ENCODE measurements at places on chromosomes 12 and 14.

- DNase-seq: no peak
Measured at GRCh38 chr14:50099335-50099734, 17.0 kb downstream of the VCPKMT start.

- DNase-seq: no peak
Measured at GRCh38 chr14:93032421-93032936, 83.2 kb downstream of the ITPK1 start.

DNA sequence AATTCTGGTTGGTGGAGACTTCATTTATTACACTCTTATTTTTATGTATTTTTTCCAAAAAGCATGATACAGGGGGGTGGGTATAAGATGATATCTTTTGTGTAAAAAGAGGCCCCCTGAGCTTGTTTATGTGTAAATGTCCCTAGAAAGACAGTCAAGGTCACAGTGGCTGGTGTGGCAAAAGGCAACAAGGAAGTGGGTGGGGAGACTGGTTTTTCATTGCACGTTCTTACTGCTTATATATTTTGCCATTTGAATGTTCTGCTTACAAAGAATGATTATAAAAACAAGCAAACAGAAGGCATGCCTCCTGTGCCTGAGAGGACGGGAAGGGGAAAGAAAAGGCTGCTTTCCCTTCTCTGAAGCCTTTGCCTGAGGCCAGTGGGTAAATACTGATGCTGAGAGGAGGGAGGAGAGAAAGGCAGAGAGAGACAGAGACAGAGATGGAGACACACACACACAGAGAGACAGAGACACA is 24.1 kb upstream of the ADIPOR2 start:
- DNase-seq: no peak

GRCh38 chr14:33230021-33230420 is 291.3 kb downstream of the NPAS3 start:
- no peak for DNase-seq

GRCh38 chr14:101222362-101223070 is 319.0 kb upstream of the RTL1 start:
- no peak for DNase-seq

- DNase-seq: no peak
Measured at GRCh38 chr14:31560759-31561154, 447 bp upstream of the NUBPL start.

GRCh38 chr12:79688376-79689060 is 2.2 kb downstream of the PAWR start:
- DNase-seq: no peak

GRCh38 chr12:53227836-53228235 is 4.2 kb downstream of the RARG start:
- no peak for DNase-seq

DNA sequence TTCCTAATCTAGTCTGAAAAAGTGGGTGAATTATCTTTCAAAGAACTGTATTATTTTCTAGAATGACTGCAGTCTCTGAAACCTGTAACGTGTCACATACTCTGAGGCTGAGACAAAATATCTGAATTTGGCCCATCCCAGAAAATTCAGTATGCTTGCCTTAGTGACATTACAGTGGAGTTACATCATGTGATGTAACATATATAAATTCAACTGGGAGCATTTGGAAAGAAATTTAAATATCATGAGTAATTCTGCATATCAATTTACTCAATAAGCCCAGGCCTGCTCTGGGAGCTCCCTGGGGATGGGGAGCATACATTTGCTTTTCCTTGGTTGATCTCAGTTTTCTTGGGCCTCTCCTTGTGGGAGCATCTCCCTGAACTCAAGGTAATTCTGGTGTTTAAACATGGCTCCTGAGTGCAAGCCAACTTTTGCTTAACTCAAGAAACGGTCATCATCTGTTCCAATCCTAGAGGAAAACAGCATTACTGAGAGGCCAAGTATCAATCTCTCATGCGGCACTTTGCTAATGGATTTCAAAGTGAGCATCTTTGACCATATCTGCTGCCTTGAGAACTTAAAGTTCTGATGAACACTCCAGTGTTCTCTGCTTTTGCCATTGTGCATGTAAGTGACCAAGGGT is 54.4 kb downstream of the AKAP6 start:
- DNase-seq: no peak

DNA sequence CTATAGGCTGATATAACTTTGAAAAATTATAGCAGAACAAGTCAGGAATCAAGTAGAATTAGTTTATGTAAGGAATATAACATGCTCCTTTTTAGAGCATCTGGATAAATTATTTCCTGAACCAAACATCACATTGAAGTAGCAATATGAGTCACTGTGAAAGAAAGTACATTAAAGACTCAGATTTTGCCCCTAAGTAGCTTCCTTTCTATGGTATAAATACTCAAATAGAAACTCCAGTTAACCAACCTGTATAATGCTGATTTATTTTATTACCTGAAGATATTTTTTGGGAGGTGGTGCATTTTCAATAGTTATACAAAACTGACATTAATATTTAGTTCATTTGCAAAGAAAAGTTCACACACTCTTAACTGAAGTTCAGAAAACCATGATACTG is 312.1 kb downstream of the ITPR2 start:
- no peak for DNase-seq

GRCh38 chr12:6533653-6533922 is 729 bp upstream of the GAPDH start:
- DNase-seq: no peak

- no peak for DNase-seq
Measured at GRCh38 chr12:130086248-130086647, 76.0 kb upstream of the FZD10 start.

DNA sequence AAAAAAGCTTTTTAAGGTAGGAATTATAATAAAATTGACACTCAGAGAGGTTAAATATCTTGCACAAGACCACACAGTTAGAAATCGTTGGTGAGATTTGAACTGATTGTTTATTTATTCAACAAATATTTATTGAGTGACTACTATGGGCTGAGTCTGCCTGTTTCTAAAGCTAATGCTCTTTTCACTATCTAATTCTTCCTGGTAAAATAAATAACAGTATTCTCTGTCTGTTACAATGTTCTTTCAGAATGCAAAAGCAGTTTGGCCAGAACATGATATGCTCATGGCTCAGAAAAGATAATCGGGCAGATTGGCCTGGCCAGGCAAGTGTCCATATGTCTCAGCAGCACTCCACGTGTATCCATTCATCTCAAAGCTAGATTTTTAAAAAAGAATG is 82.0 kb downstream of the BTG1 start:
- DNase-seq: no peak

GRCh38 chr12:114655934-114656749 is 27.8 kb downstream of the TBX3 start:
- DNase-seq: no peak

- DNase-seq: no peak
Measured at GRCh38 chr12:52175371-52176350, 16.2 kb downstream of the KRT80 start.

- no peak for DNase-seq
Measured at GRCh38 chr14:40758076-40758475, 848.6 kb upstream of the LRFN5 start.

DNA sequence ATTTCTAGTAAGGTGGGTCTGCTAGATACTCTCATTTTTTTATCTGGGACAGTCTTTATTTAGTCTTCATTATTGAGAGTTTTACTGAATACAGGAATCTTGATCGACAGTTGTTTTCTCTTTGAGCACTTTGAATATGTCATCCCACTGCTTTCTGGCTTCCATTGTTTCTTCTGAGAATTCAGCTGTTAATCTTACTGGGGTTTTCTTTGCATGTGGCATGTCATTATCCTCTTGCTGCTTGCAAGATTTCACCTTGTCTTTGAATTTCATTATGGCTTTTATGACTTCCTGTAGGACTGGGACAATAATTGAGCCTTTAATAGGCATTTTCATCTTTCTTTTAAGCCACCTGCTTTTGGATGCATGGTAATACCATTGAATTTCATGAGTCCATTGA is 46.7 kb upstream of the RD3L start:
- no peak for DNase-seq

DNA sequence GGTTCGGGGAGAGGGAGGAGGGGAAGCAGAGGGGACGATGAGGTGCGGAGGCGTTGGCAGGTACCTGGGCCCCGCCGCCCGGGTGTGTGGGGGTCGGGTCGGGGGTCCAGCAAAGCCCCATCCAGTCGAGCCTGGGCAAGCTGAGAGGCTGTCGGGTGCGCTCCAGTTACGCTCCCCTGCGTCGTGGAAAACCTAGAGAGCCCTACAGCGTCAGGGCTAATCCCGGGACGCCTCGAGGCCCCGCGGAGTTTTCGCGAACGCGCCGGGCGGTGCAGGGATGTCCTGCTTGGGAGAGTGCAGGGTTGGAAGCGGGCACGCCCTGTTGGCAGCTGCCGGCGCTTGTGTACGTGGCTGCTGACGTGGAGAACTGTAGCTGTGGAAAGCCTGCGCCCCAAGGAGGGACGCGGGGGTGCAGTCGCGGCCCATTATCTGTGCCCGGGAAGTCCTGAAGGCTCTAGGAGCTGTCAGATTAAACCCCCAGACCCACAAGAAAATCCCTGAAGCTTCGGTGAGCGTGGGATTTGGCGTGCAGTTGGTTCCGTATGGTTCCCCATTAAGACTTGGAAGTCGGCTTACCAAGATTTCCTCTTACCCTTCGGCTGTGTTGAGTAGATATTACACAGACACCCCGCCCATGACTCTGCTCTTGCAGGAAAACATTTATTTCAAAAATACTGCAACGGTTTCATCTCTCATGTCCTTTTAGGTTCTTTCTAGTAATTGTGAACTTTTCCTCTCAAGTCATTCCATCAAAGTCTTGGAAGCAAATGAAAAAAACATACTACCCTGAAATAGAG is 11.3 kb upstream of the SLC38A2 start:
- no peak for DNase-seq

Data from cortex of kidney (tissue), 1 donor.